ENCODE measurements at places on chromosomes 4 and X. TPM values are rescaled to one million over a fixed set of nuclear protein-coding genes. Genes with fewer than 3 reads are reported as not detected.
A peak's percentile ranks its signal among the peaks of the same experiment; 100 is the strongest.

The MTNR1A gene
- not detected for total RNA-seq

The PROM1 gene
- under 0.01 TPM for total RNA-seq

The CXXC4 gene
- total RNA-seq: not detected

The IQCM gene
- total RNA-seq: 0.27 TPM

The SAGE1 gene
- total RNA-seq: not detected

The SLC9A7 gene
- 8.0 TPM for total RNA-seq

The TCEAL6 gene
- total RNA-seq: not detected

- no peak for DNase-seq
Measured at GRCh38 chr4:4689694-4690440, 148.0 kb upstream of the STX18 start.

DNA sequence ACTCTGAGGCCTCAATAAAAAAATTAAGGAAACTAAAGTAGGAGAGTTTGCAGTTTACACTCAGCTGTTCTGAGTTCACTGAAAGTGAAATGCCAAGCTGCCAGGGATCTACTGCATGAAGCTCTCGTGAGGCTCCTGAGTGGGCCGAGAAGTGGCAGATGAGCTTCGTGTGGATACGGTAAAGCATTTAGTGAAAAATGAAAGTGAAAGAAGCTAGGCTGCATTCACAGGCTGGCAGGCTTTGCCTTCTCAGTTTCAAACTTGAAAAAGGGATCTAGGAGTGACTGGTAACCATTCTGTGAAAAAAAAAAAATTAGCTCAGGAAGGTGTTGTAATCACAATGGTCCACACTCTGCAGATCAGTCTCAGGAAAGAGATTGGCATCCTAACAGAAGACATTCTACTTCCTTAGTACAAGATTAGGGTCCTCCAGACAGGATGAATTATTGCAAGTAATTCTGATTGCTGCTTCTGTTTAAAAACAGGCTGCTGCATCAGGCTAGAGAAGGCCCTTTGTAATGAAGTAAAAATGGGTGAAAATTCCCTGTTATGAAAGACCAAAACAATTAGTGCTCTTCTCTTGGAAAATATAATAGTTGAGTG is 679.9 kb downstream of the RPA4 start:
- DNase-seq: peak; percentile 72

DNA sequence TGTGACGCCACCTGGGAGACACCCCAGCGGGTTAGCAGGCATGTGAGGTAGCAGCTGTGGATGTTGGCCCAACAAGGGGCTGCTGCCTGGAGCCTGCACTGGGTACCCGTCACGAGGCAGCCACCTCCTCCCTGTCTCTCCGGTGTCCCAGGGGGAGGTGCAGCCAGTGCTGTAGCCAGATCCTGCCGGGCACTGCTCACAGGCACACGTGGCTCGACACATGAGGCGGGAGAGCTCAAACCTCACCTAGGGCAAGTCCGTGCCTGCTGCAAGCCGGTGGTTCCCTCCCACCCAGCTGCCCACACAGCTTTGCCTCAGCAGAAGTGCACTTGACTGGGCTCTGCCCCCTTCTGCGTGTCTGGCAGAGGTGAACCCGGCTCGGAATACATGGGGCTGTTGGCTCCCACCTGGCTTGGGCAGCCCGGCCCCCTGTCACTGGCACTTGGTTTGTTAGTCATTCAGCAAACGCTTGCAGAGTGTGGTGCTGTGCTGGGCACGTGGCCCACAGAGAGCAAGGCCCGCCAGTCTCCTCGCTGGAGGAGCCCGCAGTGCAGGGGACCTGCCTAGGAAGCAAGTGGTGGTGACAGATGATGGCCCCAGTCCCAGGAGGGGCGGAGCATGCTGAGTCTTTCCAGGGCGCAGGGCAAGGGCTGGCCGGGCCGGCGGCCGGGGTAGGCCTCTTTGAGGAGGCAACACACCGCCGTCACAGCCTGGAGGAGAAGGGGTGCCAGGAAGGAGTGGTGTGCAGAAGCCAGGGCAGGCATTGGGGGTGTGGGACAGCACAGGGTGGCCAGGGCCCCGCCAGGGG is 10.1 kb upstream of the SH3TC1 start:
- DNase-seq: no peak

GRCh38 chr4:126647756-126648397 is 984.9 kb upstream of the INTU start:
- DNase-seq: peak; percentile 17

DNA sequence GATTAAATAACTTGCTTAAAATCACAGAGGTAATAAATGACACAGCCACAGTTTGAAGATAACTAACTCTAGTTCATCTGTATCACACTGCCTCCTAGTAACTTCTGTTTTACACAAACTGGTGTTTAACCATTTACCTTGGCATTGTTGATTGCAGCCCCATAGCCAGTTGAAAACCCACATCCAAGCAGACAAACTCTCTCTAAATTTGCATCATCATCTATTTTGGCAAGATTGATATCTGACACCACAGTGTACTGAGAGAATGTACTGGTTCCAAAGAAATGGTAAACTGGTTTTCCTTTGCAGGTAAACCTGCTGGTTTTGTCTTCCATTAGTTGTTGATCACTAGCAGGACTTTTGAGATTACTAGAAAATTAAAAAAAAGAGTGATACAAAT is 7.8 kb downstream of the ADH4 start:
- DNase-seq: no peak

All from fibroblast of the aortic adventitia (primary cell).